Gastrocnemius medialis (tissue), 4 donors: ENCODE measurements at places on chromosomes 1 and 21. TPM values are rescaled to one million over a fixed set of nuclear protein-coding genes. Genes with fewer than 3 reads are reported as not detected.

- H3K27me3 ChIP-seq: peaks cover 45% of the 10 kb centered on the region
- no peak overlapping the region for H3K4me3 ChIP-seq
- H3K4me1 ChIP-seq: no peaks in the 10 kb centered on the region
- no peak for DNase-seq
Measured at GRCh38 chr1:22618056-22618455, 18.4 kb upstream of the C1QA start.

DNA sequence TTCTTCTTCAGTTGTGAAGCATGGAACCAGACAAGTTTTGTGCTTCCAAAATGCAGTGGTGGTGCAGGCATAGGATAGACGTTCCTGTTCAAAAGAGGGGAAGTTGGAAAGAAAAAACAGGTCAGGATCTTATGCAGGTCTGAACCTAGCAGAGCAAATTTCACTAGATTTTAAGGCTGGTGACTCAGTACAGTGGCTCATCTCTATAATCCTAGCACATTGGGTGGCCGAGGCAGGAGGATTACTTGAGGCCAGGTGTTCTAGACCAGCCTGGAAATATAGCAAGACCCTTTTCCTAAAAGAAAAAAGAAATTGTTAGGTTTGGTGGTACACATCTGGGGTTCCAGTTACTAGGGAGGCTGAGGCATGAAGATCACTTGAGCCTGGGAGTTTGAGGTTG is 88.1 kb downstream of the OBSCN start:
- no peak overlapping the region for H3K4me3 ChIP-seq
- no peaks in the 10 kb centered on the region for H3K4me1 ChIP-seq
- no peak for DNase-seq
- H3K27me3 ChIP-seq: no peaks in the 10 kb centered on the region

DNA sequence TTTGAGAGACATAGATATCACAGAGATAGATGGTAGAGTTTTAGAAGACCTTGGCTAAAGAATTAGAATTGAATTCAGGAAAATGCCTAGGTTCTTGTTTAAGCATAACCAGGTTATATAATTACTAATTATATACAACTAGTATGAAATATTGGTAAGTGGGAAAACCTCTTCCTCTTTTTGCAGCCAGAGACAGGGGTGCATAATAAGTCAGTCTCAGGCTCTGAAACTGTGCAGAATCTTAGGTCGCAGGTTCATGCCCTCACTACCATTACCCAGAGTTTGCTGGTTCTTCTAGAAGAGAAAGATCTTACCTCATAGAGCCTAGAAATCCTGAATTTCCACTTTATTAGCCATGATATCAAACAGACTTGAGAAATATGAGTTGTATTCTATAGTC is 183.3 kb downstream of the NEK7 start:
- no peak for DNase-seq
- no peak overlapping the region for H3K27ac ChIP-seq
- no peaks in the 10 kb centered on the region for H3K36me3 ChIP-seq
- H3K4me3 ChIP-seq: no peak overlapping the region

DNA sequence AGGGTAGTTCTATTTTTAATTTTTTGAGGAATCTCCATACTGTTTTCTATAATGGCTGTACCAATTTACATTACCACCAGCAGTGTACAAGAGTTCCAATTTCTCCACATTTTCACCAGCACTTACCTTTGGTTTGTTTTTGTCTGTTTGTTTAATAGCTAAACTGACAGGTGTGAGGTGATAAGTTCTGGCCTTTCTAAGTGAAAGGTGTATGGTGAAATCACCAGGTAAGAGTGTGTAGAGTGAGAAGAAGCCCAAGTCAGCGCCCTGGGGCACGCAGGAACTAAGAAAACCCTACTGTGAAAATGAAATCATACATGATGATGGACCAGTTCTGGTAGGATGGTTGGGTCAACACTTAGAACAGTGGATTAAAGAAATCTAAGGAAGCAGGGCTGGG is 34.5 kb downstream of the BTG3 start:
- H3K27me3 ChIP-seq: no peaks in the 10 kb centered on the region
- no peaks in the 10 kb centered on the region for H3K36me3 ChIP-seq

GRCh38 chr1:61496501-61496900 is 228.4 kb downstream of the TM2D1 start:
- no peaks in the 10 kb centered on the region for H3K4me1 ChIP-seq
- DNase-seq: no peak

DNA sequence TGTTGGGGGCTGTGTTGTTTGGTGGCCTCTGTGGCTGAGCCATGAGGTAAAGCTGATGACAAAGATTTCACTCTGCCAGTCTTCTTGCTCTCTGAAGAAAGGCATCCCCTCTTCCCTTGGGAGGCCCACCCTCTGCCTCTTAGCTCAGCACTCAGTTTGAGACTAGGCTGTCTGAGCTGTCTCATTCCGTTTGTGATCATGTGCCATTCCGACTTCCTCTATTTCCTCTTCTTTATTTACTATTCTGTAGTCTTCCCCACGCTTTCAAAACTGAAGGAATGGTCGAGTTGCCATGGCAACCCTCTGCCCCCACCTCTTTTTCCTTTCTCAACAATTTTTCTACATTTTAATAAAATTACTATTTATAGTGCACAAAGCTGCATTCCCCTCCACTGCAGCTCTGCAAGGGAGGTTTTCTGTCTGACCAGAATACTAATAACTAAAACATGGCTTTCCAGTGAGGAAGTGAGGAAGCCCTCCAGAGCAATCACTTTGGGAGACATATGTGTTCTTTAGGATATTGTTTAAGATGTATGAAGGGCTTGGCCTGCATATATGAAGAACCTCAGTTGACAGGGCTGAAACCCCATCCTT is 30.8 kb downstream of the KCNA3 start:
- no peaks in the 10 kb centered on the region for H3K36me3 ChIP-seq
- no peak for DNase-seq
- no peak overlapping the region for H3K27ac ChIP-seq
- H3K4me1 ChIP-seq: peaks cover 9% of the 10 kb centered on the region
- H3K4me3 ChIP-seq: no peak overlapping the region
- H3K27me3 ChIP-seq: no peaks in the 10 kb centered on the region

GRCh38 chr1:67110352-67110751 is 24.4 kb downstream of the C1orf141 start:
- no peak overlapping the region for H3K27ac ChIP-seq
- H3K4me1 ChIP-seq: no peaks in the 10 kb centered on the region
- no peak overlapping the region for H3K4me3 ChIP-seq
- no peaks in the 10 kb centered on the region for H3K36me3 ChIP-seq
- H3K27me3 ChIP-seq: no peaks in the 10 kb centered on the region
- no peak for DNase-seq

- no peak overlapping the region for H3K27ac ChIP-seq
- no peak overlapping the region for H3K4me3 ChIP-seq
- H3K4me1 ChIP-seq: no peaks in the 10 kb centered on the region
- H3K27me3 ChIP-seq: no peaks in the 10 kb centered on the region
Measured at GRCh38 chr1:172154551-172154950, 265.9 kb upstream of the C1orf105 start.

DNA sequence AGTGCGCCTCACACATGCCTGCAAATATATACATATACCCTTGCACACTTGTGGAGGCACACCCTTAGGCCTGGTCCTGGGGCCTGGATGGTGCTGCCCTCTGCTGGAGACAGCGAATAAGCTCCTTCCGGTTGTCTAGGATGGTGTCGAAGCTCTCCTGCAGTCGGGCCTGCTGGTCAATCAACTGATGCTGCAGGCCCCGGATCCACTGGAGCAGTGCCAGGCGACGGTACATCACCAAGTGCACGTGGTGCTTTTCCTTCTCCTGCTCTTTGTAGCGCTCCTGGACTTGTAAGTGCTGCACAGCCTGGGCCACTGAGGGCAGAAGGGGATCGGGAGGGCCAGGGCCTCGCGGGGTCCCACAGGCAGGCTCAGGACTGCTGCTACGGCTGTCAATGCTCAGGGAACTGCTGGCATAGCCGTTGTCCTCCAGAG is 3.1 kb downstream of the C1orf216 start:
- no peaks in the 10 kb centered on the region for H3K36me3 ChIP-seq
- H3K4me3 ChIP-seq: no peak overlapping the region
- DNase-seq: peak; percentile 48

DNA sequence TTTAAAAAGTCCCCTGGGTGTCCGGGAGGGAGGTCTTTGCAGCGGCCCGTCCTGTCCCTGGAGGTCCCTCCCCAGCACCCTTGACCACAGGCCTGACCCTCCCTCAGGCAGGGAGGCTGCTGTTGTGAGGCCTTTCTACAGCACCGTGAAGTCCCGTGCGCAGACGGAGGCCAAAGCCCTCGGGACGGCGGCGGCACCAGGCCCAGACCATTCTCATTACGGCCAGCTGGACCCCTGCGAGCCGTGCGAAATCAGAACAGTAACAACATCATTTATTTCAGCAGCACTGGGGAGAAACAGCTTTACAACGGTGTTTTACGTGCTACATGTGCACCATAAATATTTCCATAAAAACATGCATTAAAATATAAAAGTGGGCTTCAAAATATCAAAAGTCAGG is 101.4 kb upstream of the ACTRT2 start:
- no peak overlapping the region for H3K27ac ChIP-seq
- no peak for DNase-seq
- H3K27me3 ChIP-seq: peaks cover 29% of the 10 kb centered on the region
- no peaks in the 10 kb centered on the region for H3K4me1 ChIP-seq
- no peak overlapping the region for H3K4me3 ChIP-seq

- H3K4me3 ChIP-seq: no peak overlapping the region
- H3K36me3 ChIP-seq: no peaks in the 10 kb centered on the region
- H3K27ac ChIP-seq: no peak overlapping the region
- no peaks in the 10 kb centered on the region for H3K27me3 ChIP-seq
Measured at GRCh38 chr1:226349081-226349480, 40.1 kb upstream of the LIN9 start.

GRCh38 chr1:243253926-243254232 is 1.2 kb downstream of the CEP170 start:
- no peak for DNase-seq
- no peaks in the 10 kb centered on the region for H3K27me3 ChIP-seq

DNA sequence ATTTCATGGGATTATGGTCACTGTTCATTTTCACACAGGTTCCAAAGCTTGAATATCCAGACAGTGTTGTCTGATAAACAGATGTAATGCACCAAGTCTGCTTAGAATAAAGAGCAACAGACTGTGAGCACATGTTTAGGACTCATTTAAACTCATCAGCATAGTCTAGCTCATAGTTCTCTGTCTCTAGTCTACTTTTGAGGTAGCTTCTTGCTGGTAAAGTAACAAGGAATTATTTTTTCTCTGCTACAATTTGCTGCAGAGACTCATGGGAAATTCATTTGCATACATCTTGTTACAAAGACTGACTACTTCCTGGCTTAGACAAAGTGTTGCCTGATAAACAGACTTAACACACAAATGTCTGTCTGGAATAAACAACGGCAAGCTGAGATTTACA is 187.2 kb downstream of the NFIA start:
- peaks cover 20% of the 10 kb centered on the region for H3K4me1 ChIP-seq
- H3K27ac ChIP-seq: no peak overlapping the region
- H3K27me3 ChIP-seq: no peaks in the 10 kb centered on the region

LRRC40 gene
- 10.5 TPM for total RNA-seq

CHRNB2 gene
- total RNA-seq: not detected

TMEM82 gene
- total RNA-seq: not detected

ACTA1 gene
- 16,401 TPM for total RNA-seq
